Gastroesophageal sphincter (tissue), 4 donors: ENCODE measurements at places on chromosomes 5 and 9. TPM values are rescaled to one million over a fixed set of nuclear protein-coding genes. Genes with fewer than 3 reads are reported as not detected.

Gene PCDHB13
- 11.7 TPM for total RNA-seq

Gene CEL
- 0.81 TPM for total RNA-seq

Gene PTGES2
- total RNA-seq = 67.7 TPM

Gene SPIN1
- total RNA-seq = 99.2 TPM

Gene GDNF
- 3.9 TPM for total RNA-seq

Gene C5orf58
- total RNA-seq = not detected

Gene ANGPTL2
- total RNA-seq = 50.0 TPM

Gene SLC46A2
- not detected for total RNA-seq

Gene C8G
- total RNA-seq = not detected

Gene TNIP1
- total RNA-seq = 121 TPM

Gene WWC1
- 6.9 TPM for total RNA-seq

Gene CAMK2A
- 6.9 TPM for total RNA-seq

Gene SHISAL2B
- total RNA-seq = not detected

Gene GARNL3
- total RNA-seq = 8.9 TPM

Gene CYLC2
- not detected for total RNA-seq

Gene TXNDC15
- 78.7 TPM for total RNA-seq

Gene PPP1R26
- 17.9 TPM for total RNA-seq
